ENCODE measurements at places on chromosomes 4 and X.

- DNase-seq = no peak
Observed at GRCh38 chr4:98656886-98657285, 1.5 kb downstream of the TSPAN5 start.

DNA sequence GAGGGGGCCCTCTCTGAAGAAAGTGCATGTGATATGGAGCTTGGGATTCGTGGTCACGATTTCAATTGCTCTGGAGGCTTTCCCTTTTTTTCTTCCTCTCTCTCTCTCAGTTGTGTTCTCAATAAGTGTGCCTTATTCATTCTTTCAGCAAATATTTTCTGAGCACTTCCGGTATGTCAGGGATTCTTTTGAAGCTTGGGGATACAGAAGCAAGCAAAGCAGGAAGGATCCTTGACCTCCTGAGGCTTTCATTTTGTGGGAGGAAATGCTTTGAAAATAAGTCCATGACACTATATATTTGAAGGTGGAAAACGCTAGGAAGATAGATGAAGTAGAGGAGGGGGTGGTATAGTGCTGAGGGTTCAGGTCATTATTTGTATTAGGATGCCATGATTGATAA, 12.6 kb upstream of the GABRE start:
- DNase-seq = no peak

DNA sequence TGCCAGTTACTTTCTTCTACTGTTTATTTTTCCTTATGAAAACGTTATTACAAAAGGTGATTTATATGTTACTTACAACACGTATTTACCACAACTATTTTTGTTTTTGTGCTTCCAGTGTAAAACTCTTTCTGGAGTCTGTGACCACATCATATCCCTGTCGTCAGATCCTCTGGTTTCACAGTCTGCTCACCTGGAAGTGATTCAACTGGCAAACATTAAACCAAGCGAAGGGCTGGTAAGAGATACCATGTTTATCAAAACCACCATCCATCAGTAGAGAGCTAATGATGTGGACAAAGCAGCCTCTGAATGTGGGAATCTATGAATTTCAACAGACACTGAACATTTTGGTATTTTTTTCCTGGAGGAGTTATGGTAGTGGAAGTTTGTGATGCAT, 116.1 kb downstream of the CNKSR2 start:
- DNase-seq = no peak

DNA sequence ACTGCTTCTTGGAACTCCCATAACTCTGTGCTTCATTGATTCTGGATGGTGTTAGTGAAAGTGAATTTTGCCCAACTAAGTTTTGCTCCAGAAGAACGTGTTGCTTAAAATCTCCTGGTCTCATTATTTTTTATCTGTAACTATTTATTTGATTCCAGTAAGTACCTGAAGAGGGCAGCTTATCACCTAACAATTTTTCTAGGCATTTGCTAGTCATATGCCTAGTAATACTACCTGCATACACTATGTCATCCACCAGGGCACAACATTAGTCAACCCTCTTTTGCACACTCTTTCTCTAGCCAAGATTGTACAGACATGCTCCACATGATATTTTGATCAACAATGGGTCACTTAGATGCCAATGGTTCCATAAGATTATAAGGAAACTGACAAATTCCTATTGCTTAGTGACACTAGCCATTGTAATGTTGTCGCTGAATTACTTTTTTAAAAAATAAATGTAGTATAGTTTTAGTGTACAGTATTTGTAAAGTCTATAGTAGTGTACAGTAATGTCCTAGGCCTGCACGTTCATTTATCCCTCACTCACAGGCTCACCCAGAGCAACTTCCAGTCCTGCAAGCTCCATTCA, 499.9 kb upstream of the AADAT start:
- peak; percentile 1 for DNase-seq

DNA sequence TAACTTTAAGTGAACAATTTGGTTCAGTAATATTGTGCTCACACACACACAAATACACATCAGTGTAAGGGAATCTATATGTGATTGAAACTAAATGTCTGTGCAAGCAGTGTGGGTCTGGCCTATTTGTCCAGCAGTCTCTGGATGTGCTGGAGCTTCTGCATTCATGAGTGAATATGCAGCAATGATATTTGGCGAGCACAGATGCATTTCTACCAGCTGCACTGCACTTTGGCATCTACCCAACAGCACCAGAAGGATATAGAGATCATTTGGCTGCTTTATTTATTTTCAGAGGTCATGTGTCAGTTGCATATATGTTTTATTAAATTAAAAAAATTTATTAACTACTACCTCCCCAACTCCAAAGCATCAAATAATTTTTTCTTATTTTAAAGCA, 613.4 kb upstream of the NR3C2 start:
- DNase-seq = no peak

DNA sequence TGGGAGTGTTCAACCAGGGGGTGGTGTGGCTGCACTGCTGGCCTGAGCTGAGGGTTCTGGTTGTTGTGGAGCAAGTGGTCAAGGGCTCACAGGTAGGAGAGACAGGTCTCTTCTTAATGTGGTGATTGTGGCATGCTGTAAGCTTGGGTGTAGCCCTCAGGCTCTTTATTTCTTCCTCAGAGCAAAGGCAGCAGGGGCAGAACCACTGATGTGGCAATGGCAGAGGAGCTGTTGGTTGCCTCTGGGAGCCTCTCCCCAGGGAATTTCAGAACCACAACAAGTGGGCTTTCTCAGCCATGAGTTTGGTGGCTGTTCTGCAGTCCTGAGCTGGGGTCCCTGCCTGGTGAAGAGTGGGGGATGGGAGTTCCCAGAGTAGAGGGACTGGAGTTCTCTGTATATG, 1017.2 kb downstream of the SH3BGRL start:
- no peak for DNase-seq

GRCh38 chr4:57614257-57614932, 504.2 kb upstream of the IGFBP7 start:
- no peak for DNase-seq

- DNase-seq = no peak
Observed at GRCh38 chr4:17187003-17187402, 288.6 kb upstream of the LDB2 start.

GRCh38 chr4:183360161-183360919, 38.1 kb upstream of the CLDN24 start:
- DNase-seq = peak; percentile 83

DNA sequence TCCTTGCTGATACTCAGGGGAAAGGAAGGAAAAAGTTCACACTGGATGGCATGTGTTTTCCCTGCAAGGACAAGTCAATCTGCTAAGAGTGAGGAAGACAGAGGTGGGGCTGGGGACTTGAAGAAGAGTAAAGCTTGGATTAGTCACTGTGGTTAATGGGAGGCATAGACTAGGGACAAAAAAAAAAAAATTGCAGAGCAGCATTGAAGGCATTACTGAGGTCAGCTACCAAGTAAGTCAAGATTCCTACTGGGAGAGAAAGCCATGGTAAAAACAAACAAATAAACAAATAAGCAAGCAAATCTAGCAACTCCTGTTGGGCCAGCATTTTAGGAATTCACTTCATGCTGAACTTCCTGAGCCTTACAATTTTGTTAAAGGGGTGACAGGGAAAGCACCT, 58.2 kb upstream of the GPC4 start:
- DNase-seq = no peak

DNA sequence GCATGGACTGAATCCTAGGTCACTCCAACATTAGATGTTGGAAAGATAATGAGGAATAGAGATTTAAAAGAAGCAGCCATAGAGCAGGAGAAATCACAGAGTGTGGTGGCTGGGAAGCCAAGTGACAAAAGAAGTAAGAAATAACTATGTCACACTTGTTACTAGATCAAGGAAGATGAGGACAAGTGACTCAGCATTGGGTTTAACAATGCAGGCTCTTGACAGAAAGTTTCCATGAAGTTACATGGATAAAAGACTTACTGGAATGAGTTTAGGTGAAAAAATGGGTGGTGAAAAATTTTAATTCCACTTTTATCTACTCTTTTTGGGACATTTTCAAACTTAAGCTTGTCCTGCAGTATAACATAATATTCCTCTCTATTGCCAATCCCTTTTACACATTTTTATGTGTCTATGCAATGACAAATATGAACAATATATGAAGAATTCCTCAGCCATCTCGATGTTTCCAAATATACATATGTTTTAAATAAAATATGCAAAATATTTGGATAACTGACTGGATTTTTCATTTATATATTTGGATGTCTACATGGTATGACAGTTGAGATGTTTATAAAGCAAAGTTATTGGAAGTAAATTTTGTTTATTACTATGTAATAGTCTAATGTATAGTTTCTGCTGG, 462.6 kb downstream of the IL15 start:
- no peak for DNase-seq

DNA sequence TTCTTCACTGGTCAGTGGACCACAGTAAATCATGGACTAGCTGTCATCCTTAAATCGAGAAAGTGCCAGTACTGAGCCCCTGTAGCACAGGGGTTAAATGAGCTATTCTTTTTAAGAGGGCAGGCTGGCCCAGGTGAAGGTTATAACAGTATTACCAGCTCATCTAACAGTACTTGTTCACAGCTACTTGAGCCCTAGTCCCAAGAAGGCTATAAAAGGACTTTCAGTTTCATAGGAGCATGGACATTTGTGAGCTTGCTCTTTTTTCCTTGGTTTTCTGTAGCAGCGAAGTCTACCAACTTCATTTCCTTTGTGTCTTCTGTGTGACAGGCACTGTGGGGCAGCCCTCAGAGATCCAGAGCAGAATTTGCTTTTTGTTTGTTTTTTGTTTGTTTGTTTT, 61.0 kb downstream of the ARX start:
- DNase-seq = no peak

DNA sequence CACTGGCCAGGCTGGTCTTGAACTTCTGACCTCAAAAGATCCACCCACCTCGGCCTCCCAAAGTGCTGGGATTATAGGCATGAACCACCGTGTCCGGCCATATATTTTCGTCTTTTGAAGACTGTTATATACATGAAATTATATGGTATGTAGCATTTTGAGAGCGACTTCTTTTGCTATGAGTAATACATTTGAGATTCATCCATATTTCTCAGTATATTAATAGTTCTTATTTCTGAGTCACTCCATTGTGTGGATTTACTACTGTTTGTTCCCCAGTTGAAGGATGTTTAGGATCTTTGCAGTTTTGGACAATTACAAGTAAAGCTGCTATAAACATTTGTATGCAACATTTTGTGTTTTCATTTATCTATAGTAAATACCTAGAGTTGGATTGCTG, 34.9 kb downstream of the GNL3L start:
- DNase-seq = peak; percentile 0

DNA sequence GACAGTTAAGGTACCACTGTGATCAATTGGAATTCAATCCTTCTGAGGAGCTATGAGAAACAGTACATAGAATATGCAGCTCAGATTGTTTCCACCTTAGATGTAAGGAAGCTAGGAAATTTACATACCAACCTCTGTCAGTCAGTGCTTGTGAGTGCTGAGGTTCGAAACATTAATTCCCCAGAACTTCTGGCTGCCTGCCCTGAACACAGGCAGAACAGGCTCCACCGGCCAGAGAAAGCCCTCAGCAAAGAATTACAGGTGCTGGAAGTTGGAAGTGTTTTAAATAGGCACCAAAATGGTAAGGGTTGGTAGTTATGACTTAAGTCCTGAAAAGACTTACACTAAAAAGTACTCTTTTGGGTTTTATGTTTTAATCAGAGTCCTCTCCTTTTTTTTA, 651.8 kb downstream of the C4orf33 start:
- DNase-seq = no peak

Measured in AG10803 (cell line).